NCI-H2029 treated with DMSO at 0.1 percent for 48 hours (cell line): ENCODE measurements at places on chromosomes 16 and 17.

- DNase-seq = peak; percentile 19
These were observed 16.5 kb downstream of the MRPS23 start for GRCh38 chr17:57833179-57833939.

- DNase-seq = peak; percentile 12
These were observed 276.0 kb upstream of the ZFHX3 start for GRCh38 chr16:73323880-73324279.

GRCh38 chr16:89931305-89931896 lies 8.3 kb downstream of the TUBB3 start:
- DNase-seq = no peak

GRCh38 chr16:70429888-70430666 lies 8.8 kb downstream of the ST3GAL2 start:
- no peak for DNase-seq

GRCh38 chr17:40219594-40220338 lies 662 bp downstream of the WIPF2 start:
- DNase-seq = peak; percentile 38

DNA sequence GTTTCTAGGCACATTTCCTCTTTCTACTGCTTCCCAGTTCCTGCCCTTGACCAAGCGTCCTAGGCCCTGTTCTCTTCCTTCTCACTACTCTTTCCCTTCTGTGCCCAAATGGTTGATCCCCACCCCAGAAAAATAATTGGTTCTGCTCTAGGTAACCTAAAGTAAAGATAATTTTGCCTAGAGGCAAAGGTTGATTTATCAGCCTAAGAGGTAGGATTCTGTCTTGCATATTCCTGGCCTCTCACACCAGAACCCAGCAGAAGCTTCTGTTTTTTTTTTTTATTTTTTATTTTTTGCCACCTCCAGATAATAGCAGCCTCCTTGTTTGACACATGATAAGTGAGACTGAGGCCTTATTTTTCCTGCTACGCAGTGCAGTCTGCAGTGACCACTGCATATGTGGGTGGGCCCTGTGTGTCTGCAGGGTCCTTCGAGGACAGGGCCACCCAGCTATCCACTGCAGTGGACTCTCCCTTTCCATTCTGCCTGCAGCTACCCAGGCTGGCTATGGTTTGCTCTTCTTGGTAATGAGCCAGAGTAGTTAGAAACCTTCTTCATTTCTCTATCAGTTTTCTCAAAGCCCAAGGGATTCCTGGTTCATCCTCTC lies 701 bp downstream of the PIPOX start:
- DNase-seq = no peak

- DNase-seq = no peak
These were observed 186.8 kb downstream of the IRF8 start for GRCh38 chr16:86085795-86086194.

DNA sequence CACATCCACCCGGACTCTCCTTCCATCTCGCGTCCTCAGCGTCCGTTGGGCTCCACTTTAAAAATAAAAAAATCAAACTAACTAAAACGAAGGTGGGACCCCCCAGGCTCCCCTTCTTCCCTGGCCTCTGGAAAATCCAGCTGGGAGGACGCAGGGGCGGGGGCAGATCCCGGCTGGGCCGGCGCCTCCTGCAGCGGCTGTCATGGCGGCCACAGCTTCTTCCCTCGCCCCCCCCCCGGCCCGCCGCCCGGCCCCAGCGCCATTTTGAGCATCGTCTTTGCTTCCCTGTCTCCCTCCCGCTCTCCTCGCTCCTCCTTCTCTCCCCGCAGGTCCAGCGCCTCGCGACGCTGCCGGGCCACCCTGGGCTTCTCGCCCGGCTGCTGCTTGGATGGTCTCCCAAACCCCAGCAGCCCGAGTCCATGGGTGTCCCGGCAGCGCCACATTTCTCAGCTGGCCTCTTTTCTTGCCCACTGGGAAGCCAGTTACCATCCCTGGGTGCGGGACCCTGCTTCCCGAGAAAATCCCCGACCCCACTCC lies 3.3 kb downstream of the HOXB2 start:
- no peak for DNase-seq
